ENCODE measurements at places on chromosomes 3 and 15.

- DNase-seq: no peak
Observed at GRCh38 chr3:77372634-77373346, 332.9 kb downstream of the ROBO2 start.

- DNase-seq: no peak
Observed at GRCh38 chr15:50484781-50485180, 60.6 kb downstream of the USP8 start.

DNA sequence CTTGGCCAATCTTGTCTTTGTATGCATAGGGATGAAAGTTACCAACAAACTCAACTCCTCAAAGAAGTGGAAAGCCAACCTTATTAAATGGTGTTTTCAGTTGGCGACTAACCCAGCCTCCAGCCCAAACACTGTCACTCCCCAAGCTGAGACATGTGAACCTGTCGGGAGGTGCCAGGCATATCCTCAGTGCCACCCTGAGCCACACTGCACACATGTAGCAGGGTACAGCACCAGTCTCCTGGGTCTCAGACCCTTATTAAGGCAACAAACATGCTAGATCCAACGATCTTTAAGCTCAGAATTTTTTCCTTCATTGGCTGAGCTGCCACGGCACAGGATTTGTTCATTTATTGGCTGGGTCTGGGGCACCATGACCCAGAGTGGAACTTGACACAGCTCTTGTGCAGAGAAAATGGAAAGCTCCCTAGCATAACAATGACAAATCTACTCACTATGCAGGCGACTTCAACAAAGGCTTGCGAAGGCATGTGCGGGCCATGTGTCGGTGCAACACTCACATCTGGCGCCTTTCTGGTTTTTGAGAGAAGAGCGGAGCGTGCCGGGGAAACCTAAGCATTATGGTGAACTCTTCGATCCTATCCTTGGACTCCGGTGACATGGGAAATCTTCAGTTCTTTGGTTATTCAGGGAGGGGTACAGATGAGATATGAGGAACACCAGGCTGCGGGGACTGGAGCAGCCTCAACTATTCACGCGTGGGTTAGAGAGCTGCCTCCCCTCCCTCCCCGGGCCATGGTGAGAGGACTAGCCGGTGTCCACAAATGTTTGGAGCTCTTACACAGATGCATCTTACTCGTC lies 190.1 kb downstream of the FAM43A start:
- no peak for DNase-seq

- DNase-seq: no peak
Observed at GRCh38 chr15:41017066-41017735, 63.9 kb downstream of the CHAC1 start.

DNA sequence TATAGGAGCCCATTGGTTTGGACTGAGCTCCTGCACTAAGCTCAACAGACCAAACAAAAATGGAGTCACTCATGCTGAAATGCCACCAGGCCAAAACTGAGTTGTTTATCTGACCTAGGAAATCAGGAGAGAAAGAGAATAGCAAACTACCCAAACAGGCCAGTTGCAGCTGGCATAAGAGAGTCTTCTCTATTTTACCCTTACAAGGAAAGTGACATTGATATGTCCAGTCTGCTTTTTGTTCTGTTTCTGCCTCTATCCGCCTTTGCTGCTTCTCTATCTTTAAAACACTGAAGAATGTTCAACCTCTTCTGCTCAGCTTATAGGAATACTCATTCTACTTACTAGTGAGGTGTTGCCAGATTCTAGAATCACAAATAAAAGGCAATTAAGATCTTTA lies 95.1 kb downstream of the ATP1B3 start:
- DNase-seq: no peak

DNA sequence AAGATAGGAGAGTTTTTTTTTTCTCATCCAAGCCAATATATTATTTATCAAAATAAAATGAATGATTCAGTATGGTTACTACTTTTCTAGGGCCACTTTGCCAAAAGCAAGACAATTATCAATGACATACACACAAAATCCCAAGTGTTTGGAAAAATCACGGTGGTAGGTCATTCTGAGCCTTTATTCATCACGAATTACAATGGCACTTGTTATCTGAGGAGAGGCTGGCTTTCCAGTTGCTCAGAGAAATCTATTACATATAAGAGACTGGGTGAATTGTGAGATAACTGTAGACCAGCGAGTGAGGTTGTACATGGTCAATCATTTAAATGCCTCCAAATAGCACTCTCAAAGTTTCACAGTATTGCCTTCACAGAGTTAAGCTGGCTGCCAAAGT lies 20.4 kb upstream of the FGF12 start:
- no peak for DNase-seq

DNA sequence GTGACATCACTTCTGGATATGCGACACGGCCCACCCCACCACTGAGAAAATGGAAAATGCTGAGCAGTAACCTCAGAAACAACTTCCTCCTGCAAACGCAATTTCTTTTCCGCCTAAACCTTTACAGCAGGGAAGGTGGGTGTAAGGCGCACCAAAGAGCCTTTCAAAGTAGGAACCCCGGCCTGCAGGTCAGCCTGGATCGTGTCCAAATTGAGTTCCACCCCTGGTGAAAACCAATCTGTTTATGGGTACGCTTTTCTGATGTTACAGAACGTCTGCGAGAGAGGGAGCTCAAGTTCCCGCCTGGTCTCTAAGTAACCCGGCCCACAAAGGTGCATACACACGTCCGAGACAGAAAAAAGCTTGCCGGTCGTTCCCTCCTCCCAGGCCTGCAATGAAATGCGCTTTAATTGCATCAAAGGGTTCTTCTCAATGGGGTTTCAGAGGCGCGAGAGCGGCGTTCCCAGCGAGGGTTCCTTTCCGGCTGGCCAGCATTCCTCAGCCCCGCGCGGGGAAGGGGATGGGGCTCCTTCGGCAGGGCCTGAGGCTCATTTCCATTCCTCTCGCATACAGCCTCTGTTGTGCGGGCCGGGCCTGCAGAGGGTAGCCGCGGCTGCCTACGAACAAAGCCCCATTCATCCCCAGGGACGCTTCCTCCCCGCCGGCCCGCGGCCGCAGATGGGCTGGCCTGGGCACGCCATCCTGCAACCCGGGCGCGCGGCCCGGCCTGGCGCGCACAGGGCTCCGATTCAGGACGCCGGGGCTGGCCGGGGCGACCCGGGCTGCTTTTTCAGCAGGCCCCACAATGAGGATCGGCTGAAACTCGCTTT lies 138.1 kb downstream of the TMCO5A start:
- DNase-seq: peak; percentile 90

DNA sequence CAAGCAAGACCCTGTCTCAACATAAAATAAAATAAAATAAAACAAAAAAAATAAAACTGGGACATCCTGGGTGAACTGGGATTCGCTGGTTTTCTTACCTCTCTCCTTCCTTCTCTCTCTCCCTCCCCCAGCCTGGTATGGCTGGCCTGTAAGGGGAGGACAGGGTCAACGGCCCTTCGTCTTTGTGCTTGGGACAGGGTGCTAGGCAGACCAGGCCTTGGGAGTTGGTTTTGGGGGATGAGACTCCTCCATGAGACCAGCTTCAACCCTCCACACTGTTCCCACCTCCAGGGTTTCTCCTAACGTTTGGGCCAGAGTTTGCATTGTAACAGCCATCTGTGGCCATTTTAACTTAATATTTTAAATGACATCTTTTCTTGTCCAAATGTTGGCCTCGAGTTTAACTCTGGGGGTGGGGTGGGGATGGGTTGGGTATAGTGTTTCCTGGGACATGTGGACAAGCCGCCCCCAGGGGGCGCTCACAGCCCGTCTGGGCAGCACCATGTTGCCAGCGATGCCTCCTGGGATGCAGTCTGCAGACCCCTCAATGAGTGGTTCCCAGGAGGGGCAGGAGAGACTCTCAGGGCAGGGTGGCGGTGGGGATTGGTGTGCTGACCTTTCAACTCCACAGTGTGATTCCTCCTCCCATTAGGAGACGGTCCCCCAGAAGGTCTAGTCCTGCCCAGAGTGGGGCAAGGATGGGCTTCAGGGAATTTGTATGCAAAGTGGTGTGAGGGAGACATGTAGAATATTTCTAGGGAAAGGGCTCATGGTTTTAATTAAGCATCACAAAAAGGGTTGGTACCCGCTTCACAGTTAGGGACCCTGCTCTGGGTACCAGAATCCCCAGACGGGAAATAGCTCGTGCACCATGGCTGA lies 37.7 kb upstream of the LCTL start:
- peak; percentile 45 for DNase-seq

GRCh38 chr3:183185696-183186095 lies 23.2 kb upstream of the LAMP3 start:
- DNase-seq: no peak

DNA sequence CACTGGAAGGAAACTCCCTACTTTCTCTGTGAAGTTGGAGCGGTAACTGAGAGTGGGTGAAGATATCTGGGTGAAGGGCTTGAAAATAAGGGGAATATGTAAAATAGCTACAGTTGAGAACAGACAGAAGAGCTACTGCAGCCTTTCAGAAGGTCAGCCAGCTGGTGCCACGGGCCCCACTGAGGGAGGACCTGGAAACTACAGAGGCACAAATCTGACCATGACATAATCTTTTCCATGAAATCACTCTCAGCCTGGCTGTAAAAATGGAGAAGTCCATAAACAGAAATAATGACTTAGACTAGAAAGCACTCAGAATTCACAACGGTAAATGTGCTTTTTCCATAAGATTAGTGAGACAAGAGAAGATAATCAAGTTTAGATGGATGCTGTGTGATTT lies 46.4 kb downstream of the ST3GAL6 start:
- no peak for DNase-seq

- no peak for DNase-seq
Observed at GRCh38 chr3:102485701-102486100, 50.9 kb downstream of the ZPLD1 start.

- no peak for DNase-seq
Observed at GRCh38 chr3:29335438-29335837, 54.6 kb downstream of the RBMS3 start.

GRCh38 chr15:92924216-92924615 lies 24.1 kb downstream of the CHD2 start:
- no peak for DNase-seq

DNA sequence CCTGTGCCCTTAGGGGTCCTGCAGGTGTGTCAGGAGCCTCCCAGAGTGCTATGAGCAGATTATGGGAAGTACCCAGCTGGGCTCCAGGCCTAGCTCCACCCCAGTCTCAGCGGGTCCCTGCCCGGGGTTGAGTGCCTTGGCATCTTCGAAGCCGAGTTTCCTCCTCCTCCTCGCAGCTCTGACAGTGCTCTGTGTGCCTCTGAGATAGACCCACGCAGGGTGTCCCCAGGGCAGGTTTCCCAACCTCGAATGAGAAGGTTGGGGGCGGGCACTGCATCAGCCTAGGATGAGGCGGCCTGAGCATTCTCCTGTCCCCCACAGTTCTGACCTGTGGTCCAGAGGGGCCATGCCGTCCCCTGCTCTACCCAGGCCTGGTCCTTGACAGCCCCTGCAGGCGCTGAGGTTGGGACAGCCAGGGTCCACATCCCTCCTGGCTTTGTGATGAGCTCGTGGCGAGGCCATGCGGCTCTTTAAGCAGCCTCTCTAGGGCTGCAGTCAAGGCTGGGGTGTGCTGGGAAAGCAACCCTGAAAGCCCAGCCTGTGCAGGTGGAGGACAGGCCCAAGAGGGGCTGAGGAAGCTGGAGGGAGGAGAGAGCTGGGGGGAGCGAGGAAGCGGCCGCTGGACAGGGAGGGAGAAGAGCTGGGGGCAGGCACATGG lies 20.2 kb upstream of the SKOR1 start:
- DNase-seq: no peak

- no peak for DNase-seq
Observed at GRCh38 chr3:122310361-122310760, 14.7 kb upstream of the CSTA start.

GRCh38 chr15:77421370-77421700 lies 647 bp downstream of the HMG20A start:
- no peak for DNase-seq

DNA sequence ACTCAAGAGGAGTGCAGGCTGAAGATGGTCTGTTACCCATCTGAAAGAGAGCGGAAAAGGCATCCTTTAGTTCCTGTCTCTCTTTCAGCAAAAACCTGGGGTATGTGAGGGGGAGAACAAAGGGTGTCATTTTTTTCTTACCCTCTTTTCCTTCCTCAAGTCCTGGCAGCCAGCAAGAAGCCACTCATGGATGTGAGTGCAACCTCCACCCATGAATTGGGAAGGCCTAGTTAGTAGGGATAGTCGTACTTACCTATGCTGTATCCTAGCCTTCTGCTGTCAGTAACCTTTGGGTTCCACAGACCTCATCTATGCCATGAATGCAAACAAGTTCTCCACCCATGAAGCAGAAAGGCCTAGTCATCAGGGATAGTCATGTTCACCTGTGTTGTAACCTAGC lies 472.8 kb downstream of the ZIC1 start:
- DNase-seq: no peak

GRCh38 chr3:175430983-175431773 lies 572.0 kb downstream of the NAALADL2 start:
- no peak for DNase-seq
